ENCODE measurements at places on chromosomes 16 and 17. TPM values are rescaled to one million over a fixed set of nuclear protein-coding genes. Genes with fewer than 3 reads are reported as not detected.

DNA sequence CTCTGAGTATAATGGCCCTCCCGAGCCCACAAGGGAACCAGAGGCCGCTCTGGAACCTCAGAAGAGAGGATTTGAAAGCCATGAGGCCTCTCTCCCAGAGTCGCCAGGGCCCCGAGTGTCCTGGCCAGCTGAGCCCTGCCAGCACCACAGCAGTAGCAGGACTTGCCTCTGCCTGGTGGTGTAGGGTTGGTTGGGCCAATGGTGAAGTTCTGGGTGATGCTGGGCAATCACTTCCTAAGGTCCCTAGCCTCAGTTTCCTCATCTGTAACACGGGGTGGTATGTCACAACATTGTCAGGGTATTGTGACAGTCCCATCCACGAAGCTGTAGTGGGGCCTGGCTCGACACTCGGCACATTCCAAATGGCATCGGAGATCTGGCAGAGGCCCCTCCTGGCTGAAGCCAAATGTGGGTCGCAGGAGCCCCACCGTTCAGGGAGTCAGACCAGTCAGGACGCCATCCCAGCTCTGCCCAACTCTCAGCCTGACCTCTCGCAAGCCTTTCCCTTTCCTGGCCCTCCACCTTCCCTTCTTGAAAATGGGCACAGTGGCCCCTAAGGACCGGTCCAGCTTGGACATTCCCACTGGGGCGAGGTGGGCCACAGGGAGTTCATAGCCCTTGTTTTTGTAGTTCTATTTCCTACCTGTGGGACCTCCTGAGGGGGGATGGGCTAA lies 1.7 kb downstream of the NATD1 start:
- peaks cover 8% of the 10 kb centered on the region for H3K36me3 ChIP-seq
- H3K27ac ChIP-seq, result no peak overlapping the region
- DNase-seq, result peak; percentile 53
- H3K27me3 ChIP-seq, result no peaks in the 10 kb centered on the region
- peak overlapping the region; percentile 87 for H3K4me3 ChIP-seq
- H3K4me1 ChIP-seq, result peaks cover 5% of the 10 kb centered on the region

DNA sequence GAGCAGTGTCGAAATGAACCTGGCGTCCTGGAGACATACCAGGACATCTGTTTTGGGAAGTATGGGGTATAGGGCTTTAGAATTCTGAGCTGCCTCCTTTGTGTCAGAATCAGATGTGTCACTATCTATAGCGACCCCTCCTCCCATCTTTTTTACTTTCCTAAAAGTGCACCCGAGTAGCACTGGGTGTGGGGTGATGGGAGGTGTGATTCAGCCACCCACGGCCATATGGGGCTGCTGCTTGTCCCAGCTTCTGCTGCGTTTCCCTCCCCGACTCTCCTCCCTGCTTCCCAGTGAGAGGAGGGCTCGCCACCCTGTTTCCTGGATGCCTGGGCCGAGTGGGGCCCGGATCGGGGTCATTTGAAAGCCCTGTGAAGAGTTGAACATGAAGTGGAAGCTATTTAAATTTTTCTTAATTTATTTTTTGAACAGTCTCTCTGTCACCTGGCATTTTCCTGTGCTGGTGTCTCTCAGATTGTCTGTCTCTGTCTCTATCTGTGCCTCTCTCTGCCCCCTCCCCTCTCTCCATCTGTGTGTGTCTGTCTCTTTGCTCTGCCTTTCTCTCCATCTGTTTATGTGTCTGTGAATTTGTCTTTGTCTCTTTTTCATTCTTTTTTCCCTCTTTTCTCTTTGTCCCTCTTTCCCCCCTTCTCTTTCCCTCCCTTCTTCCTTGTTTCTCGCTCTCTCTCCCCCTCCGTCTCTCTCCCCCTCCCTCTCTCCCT lies 638.8 kb upstream of the EEF2KMT start:
- no peak for DNase-seq
- H3K27me3 ChIP-seq, result no peaks in the 10 kb centered on the region
- no peak overlapping the region for H3K27ac ChIP-seq
- no peak overlapping the region for H3K4me3 ChIP-seq
- H3K36me3 ChIP-seq, result no peaks in the 10 kb centered on the region

- no peak overlapping the region for H3K27ac ChIP-seq
- no peak overlapping the region for H3K4me3 ChIP-seq
- H3K4me1 ChIP-seq, result no peaks in the 10 kb centered on the region
- no peaks in the 10 kb centered on the region for H3K36me3 ChIP-seq
- no peak for DNase-seq
Observed at GRCh38 chr17:46991617-46992016, 12.6 kb upstream of the RPRML start.

DNA sequence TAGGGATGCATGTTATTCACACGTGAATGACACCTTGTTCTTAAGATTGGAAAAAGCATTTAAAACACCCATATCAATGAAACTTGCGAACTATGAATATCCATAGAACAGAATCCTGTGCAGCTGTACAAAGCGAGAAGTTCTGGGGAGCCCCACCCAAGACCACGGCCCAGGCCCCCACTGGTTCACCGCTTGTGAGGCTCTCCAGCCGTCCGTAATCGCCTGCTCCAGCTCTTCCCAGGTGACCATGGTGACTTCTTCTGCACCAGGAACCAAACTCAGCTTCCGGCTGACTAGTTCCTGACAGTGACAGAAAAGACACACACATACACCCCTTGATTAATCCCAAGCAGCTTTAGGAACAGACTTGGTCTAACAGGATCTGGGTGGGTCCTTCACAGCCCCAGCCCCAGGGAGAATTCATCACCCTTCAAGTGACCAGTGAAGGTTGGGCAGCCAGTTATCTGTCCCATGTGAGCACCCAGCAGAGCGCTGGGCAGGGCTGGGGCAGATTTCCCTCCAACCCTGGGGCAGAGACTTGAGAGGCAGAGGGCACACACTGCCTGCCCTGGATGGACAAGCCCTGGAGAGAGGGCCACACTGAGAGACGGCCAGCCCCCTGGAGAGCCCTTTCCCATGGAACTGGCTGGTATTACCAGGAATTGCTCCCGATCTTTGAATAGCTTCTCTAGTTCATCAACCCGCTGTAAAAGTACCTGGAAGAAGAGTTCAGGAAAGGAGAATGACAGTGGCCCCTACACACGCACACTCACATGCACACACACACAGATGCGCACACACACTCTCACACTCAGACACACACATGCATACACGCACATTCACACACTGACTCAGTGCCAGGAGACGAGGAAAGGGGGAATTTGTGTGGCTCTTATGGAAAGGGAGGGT lies 3.6 kb downstream of the QRICH2 start:
- no peak for DNase-seq
- H3K36me3 ChIP-seq, result peaks cover 8% of the 10 kb centered on the region
- H3K4me3 ChIP-seq, result no peak overlapping the region
- H3K27ac ChIP-seq, result no peak overlapping the region
- no peaks in the 10 kb centered on the region for H3K27me3 ChIP-seq
- H3K4me1 ChIP-seq, result no peaks in the 10 kb centered on the region

GRCh38 chr16:76276745-76277438 lies at the start of gene CNTNAP4:
TSS of gene CNTNAP4 (plus strand) at chr16:76277401. CDS start at chr16:76277663, 262 bp downstream.
- peak; percentile 79 for DNase-seq
- H3K27ac ChIP-seq, result no peak within 1 kb of the TSS
- peaks cover 13% of the 10 kb centered on the region for H3K27me3 ChIP-seq
- peak within 1 kb of the TSS; percentile 57 for H3K4me3 ChIP-seq
- H3K36me3 ChIP-seq, result no peaks in the 10 kb centered on the region
- H3K4me1 ChIP-seq, result peaks cover 4% of the 10 kb centered on the region

DNA sequence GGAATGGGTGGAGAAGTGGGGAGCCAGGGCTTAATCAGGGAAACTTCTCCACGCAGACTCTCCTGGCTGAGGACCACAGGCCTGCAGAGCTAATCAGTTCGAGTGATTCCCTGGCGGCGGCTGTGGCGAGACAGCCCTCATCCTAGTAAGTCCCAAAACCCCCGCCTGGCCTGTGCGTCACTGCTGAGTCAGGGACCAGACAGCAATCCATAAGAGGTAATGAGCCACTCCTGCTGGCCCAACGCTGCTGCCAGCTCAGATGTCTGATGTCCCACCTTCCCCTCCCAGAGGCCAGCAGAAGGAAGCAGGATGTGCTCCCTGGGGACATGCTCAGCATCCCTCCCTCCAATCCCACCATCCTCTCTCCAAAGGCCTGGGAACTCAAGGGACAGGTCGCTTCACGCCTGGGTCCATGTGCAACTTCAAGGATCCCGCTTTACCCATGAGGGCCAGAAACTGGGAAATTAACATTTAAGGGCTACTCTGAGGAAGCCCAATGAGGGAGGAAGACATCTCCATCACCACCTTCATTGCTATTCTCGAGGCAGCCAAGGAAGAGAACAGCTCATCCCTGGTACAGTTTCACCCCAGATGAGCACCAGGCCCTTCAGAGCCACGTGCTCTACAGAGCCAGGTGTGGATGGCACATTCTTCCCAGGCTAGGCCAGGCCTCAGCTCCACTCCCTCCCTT lies 7.9 kb downstream of the ACLY start:
- no peak overlapping the region for H3K4me3 ChIP-seq
- H3K27ac ChIP-seq, result no peak overlapping the region
- DNase-seq, result no peak
- H3K27me3 ChIP-seq, result no peaks in the 10 kb centered on the region
- H3K4me1 ChIP-seq, result peaks cover 16% of the 10 kb centered on the region

- DNase-seq, result peak; percentile 42
- H3K4me1 ChIP-seq, result no peaks in the 10 kb centered on the region
- H3K36me3 ChIP-seq, result peaks cover 29% of the 10 kb centered on the region
- no peak overlapping the region for H3K4me3 ChIP-seq
Observed at GRCh38 chr16:2595393-2596205, 57.8 kb downstream of the PDPK1 start.

GRCh38 chr17:31580316-31580705 lies 188.8 kb downstream of the RAB11FIP4 start:
- no peaks in the 10 kb centered on the region for H3K4me1 ChIP-seq
- H3K27me3 ChIP-seq, result no peaks in the 10 kb centered on the region
- DNase-seq, result no peak
- no peaks in the 10 kb centered on the region for H3K36me3 ChIP-seq

GRCh38 chr17:63019138-63019873 lies 53.3 kb downstream of the TANC2 start:
- H3K4me1 ChIP-seq, result no peaks in the 10 kb centered on the region
- DNase-seq, result no peak
- H3K4me3 ChIP-seq, result no peak overlapping the region
- H3K36me3 ChIP-seq, result no peaks in the 10 kb centered on the region

GRCh38 chr17:18916816-18917500 lies 35.0 kb upstream of the SLC5A10 start:
- H3K36me3 ChIP-seq, result peaks cover 78% of the 10 kb centered on the region
- no peak for DNase-seq
- no peak overlapping the region for H3K27ac ChIP-seq
- no peaks in the 10 kb centered on the region for H3K4me1 ChIP-seq
- no peak overlapping the region for H3K4me3 ChIP-seq

DNA sequence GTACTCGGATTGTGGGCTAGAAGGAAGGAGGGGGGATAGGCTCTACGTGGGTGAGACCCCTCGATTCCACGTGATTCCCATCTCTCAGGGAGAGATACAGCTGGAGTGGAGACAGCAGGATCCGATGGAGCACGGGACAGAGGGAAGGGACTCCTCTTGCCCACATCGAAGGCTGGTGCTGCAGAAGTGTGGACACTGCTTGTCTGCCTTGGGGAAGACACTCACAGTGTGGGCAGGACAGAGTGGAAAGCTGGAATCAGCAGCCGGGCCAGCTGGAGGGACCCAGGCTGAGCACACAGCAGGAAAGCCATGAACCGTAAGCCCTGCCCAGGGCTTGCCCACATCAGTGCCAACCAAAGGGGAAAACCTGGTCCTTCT lies 42.1 kb upstream of the RPH3AL start:
- DNase-seq, result no peak
- no peaks in the 10 kb centered on the region for H3K27me3 ChIP-seq
- H3K4me3 ChIP-seq, result no peak overlapping the region
- H3K4me1 ChIP-seq, result no peaks in the 10 kb centered on the region

DNA sequence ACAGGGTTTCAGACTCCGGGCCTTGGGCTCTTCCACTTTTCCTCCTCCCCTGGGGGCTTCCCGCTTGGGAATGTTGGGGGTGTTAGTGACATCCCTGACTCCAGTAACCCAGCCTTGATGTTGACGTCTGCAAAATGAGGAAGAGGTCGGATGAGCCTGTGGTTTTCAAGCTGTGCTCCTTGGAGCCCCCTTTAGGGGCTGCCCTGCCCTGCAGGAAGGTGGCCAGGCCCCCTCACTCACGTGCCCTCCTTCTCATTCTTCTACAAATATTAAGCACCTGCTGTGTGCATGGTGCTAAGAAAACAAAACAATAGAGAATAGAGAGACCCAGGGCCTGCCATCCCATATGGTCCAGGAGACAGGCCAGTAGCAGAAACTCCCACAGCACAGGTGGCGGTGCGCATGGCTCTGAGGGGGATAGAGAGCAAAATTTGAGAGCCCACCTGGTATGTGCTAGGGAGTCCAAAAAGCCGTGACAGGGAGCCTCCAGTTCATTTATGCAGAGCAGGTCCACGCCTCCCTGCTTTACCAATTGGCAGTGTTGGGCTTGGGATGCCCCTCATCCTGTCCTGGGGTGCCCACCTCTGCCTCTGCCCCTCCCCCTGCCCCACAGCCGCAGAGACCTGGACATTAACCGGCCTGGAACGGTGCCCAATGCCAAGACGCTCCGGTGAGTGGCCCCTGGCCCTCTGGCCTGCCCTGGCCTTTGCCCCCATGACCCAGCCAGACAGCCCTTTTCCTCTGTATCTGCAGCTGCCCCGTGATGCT lies 7.4 kb downstream of the NDRG4 start:
- H3K4me3 ChIP-seq, result no peak overlapping the region
- peak; percentile 66 for DNase-seq
- no peaks in the 10 kb centered on the region for H3K4me1 ChIP-seq
- H3K27ac ChIP-seq, result no peak overlapping the region
- peaks cover 42% of the 10 kb centered on the region for H3K36me3 ChIP-seq

- no peaks in the 10 kb centered on the region for H3K4me1 ChIP-seq
- no peaks in the 10 kb centered on the region for H3K27me3 ChIP-seq
- no peak for DNase-seq
- no peak overlapping the region for H3K4me3 ChIP-seq
- H3K36me3 ChIP-seq, result no peaks in the 10 kb centered on the region
Observed at GRCh38 chr16:23024044-23024443, 125.2 kb downstream of the USP31 start.

KRTAP4-9 gene
- total RNA-seq, result not detected

DYNLL2 gene
- total RNA-seq, result 46.2 TPM

PVALEF gene
- total RNA-seq, result not detected

RAPGEFL1 gene
- total RNA-seq, result 15.6 TPM

TTYH2 gene
- total RNA-seq, result 1.6 TPM

KRTAP9-8 gene
- not detected for total RNA-seq

CRHR1 gene
- 1.8 TPM for total RNA-seq

GP1BA gene
- not detected for total RNA-seq

NPIPB13 gene
- total RNA-seq, result 22.1 TPM

JPH3 gene
- 36.6 TPM for total RNA-seq

TP53TG3C gene
- total RNA-seq, result not detected

MYO15B gene
- 93.2 TPM for total RNA-seq

G6PC1 gene
- total RNA-seq, result not detected

Data from endodermal cell (in vitro differentiated cells).